ENCODE measurements at places on chromosomes 12 and 14.

DNA sequence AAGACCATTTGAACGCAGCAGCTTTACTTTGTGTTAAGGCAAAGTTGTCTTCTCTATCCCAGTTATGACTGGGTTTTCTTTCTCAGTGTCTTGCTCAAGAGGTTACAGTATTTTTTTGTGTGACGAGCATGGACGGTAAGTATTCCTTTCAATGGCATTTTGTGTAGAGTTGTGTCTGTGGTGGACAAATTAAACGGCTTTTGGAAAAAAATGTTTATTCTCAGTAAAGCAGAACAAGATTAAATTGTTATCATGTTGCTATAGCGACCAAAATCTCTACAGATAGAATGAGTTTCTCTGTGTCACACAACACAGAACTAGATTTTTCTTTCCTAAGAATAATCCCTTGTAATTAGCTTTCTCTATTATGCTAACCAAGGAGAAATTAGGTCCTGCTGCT lies 417.1 kb downstream of the AEBP2 start:
- no peak for DNase-seq

- DNase-seq, result peak; percentile 61
Measured at GRCh38 chr12:116236148-116236731, 41.3 kb downstream of the MED13L start.

DNA sequence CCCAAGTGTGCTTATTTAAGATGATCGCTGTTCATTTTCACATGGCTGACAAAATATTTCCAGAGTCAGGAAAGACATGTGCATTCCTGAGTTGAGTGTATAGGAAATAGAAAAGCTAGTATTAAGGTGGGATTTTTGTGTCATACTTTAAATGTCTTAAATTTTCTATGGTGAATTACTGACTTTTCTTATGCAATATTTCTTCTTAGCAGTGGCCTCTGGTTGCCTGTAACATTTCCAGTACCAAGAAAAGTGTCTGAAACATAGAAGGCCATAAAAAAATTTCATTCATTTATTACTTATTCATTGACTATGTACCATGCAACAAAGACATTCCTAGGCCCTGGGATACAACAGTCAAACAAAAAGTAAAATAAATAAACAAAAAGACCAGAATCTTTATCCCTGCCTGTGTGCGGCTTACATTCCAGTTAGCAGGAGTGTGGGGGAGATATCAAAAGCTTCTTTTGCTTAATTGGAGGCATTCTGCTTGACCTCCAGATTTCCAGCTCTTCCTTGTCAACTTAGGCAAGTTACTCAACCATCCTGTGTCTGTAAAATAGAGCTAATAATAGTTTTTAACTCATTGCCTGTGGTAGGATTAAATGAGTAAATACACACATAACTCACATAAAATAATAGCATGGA lies 216.3 kb upstream of the FLRT2 start:
- DNase-seq, result peak; percentile 61

DNA sequence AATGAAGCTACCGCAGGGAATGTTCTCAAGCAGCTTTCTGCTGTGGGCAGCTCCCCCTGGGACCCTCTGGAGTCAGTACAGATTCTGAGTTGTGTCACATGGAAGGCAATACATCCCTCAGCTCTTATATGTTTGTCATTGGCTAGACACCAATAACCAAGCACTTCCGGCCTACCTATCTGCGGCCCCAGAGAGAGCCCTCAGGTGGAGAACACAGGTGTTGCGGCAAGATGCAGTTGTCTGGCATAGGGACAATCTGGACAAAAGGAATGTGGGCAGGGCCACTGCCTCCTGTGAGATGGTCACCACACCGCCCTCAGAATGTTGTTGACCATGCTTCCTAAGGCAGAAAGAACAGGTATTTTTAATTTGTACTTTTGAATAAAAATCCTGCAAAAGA lies 118.7 kb downstream of the BRMS1L start:
- DNase-seq, result no peak

DNA sequence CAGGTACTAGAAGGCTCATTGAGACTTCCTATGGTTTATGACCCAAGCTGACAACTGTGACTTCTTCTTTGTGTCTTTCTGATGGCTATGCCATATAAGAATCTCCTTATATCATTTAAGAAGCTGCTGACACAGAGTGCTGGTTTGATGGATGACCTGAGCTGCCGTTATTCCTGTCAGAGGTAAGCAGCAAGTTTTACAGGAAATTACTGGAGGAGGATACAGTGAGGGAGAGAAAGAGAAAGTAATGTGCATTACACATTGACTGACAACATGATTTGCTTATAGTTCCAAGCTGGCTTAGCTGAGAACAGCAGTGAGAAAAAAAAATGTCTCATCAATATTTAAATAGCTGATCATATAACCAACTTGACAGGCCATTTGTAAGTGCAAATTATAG lies 981.4 kb downstream of the FSCB start:
- DNase-seq, result no peak

DNA sequence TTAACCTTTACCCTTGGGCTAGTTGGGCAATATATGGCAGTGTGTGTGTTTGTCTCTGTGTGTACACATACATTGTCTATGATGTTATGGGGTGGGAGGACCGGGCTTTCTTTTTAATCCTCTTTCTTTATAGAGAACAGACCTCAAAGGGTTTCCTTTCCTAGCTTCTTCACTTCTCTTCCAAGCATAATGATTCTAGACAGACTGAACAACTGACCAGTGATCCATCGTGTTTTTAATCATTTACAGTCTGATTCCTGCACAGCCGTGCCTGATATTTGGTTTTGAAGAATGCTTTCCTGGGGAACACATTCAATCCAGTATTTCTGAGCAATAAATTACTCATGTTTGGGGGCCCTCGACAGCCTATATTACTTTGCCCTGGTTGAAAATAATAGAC lies 481.1 kb upstream of the DCN start:
- DNase-seq, result no peak

DNA sequence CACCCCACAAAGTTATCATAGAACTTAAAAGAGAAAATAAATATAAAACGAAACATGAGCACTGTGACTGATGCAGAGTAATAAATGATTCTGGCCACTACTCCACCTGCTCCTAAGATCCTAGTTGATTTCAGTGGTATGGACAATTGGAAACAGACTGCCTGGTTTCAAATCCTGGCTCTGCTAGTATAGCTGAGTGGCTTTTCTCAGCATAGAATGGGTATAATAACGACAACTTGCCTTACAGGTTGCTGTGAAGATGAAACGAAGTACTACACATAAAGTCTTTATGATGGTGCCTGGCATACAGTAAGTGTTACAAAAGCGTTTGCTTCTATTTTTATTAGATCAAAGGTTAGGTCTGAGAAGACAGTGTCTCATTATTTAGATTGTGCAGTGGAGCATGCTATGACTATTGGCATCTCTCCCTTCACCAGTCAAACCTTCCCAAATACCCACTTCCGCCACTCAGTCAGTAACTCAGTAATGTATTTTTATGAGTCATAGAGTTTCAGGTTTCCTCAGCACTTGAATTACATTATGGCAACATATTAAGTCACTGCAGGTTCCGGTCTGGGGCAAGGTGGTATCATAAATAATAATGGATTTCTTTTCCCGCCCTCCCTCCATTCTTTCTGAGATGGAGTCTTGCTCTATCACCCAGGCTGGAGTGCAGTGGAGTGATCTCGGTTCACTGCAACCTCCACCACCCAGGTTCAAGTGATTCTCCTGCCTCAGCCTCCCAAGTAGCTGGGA lies 29.7 kb upstream of the NR2C1 start:
- peak; percentile 93 for DNase-seq
